Activated CD8-positive, alpha-beta memory T cell treated with anti-CD3 and anti-CD28 coated beads for 4 hours (primary cell): ENCODE measurements at places on chromosomes 4 and X.
A peak's percentile ranks its signal among the peaks of the same experiment; 100 is the strongest.

DNA sequence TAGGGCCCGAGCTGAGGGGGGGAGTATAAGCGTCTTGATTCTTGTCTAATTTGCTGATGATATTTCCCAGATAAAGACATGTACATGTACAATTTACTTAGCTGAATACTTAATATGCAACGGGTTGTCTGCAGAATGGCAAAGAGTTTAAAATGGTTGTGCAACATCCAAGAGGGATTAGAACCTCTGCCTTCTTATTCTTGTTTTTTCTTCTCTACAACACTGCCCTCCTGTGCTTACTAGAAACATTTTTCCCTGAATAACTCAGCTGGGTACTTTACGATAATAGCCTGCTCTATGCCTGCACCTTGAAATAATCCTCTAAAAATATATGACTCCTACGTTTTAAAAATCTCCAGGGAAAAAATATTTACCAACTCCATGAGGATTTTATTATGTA is 41.8 kb downstream of the INTS12 start:
- DNase-seq: no peak

- DNase-seq: no peak
These were observed at the start of gene BGN for GRCh38 chrX:153494541-153495361. TSS of gene BGN (plus strand) at chrX:153494980. CDS start at chrX:153504632, 9,652 bp downstream.

DNA sequence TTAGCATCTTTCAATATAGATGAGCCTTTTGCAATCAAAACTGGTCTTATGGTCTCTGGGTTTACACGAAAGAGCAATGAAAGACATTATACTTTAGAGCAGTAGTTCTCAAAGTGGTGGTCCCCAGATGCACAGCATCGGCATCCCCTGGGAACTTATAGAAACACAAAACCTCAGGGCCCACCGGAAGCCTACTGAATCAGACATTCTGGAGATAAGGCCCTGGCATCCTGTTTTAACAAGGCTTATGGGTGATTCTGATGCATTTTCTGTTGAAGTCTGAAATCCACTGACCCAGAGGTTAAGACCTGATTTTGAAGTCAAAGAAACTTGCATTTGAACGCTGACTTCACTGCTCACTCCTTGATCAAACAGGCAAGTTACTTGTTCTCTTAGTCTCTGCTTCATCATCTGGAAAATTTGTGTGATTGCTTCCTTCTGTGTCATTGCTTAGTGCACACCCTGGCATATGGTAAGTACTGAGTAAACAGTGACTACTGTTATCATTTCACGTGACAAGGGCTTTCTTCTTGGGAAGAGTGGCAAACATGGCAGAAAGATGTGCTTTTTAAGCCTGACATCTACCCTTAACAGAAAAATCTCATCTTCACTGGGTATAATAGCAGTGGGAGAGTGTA is 14.5 kb downstream of the CHRNA9 start:
- DNase-seq: no peak

- no peak for DNase-seq
These were observed 40.1 kb upstream of the RPA4 start for GRCh38 chrX:96843566-96843965.

GRCh38 chr4:57099363-57099762 is 10.8 kb downstream of the IGFBP7 start:
- no peak for DNase-seq

GRCh38 chr4:111115881-111116280 is 493.0 kb upstream of the PITX2 start:
- no peak for DNase-seq

- DNase-seq: no peak
These were observed 537.3 kb upstream of the FTHL17 start for GRCh38 chrX:31609130-31609529.

DNA sequence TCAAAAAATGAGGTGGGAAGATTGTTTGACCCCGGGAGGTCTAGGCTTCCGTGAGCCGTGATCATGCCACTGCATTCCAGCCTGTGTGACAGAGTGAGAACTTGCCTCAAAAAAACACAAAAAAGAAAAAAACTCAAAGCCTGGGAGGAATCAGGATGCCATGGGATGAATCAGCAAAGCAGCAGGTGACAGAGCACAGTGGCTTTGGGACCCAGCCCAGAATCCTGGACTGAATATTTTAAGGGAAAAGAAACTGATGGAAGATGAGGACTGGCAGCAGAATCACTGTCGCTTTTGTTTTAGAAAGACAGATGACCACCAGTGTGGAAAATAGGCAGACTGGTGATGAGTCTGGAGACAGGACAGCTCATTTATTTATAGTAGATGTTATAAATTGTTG is 16.6 kb downstream of the S100G start:
- DNase-seq: no peak

- DNase-seq: no peak
These were observed 512.2 kb upstream of the INTU start for GRCh38 chr4:127120441-127121090.

- DNase-seq: no peak
These were observed 58.8 kb upstream of the FAAH2 start for GRCh38 chrX:57227691-57228090.

DNA sequence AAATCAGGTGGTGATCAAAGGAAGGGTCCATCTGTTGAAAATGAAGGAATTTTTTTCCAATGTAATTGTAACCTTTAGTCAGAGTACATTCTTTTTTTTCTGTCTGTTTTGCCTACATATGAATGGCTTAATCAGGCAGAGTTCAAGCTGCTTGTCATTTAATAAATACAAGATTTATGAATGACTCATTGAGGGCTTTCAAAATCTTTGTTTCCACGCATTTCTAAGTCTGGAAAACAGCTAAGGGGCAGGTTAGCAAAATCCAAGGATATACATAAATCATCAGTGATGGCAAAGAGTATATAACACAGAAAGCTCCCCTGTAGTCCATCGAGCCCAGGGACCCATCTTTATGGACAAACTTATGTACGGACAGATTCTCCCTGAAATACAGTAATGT is 1.8 kb downstream of the CA5B start:
- DNase-seq: no peak

- DNase-seq: no peak
These were observed 419.6 kb downstream of the PCDH7 start for GRCh38 chr4:31139767-31140166.

GRCh38 chrX:134985479-134985878 is 5.3 kb upstream of the SMIM10 start:
- no peak for DNase-seq

GRCh38 chr4:70426789-70427188 is 29.0 kb downstream of the OPRPN start:
- DNase-seq: no peak

- no peak for DNase-seq
These were observed 15.6 kb downstream of the PGK1 start for GRCh38 chrX:78119521-78120227.

DNA sequence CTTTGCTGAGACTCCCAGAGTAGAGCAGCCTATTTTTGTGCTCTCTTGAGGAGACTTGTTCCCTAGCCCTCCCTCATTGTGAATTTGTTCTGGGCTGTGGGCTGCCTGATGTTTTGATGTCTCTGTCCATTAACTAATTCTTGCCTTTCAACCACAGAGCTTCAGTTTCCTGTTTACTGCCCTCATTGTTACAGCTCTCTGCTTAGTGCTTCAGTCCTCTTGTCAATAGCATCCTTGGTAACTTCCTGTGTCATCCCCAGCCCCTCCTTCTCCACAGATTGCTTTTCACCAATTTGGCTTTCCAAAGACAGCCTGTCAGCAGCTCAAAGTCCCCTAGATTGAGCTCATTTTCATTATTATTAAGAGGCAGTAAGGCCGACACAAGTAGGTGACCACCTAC is 69.9 kb downstream of the COX7B2 start:
- DNase-seq: no peak

GRCh38 chr4:25330905-25331808 is 18.6 kb downstream of the ZCCHC4 start:
- no peak for DNase-seq

DNA sequence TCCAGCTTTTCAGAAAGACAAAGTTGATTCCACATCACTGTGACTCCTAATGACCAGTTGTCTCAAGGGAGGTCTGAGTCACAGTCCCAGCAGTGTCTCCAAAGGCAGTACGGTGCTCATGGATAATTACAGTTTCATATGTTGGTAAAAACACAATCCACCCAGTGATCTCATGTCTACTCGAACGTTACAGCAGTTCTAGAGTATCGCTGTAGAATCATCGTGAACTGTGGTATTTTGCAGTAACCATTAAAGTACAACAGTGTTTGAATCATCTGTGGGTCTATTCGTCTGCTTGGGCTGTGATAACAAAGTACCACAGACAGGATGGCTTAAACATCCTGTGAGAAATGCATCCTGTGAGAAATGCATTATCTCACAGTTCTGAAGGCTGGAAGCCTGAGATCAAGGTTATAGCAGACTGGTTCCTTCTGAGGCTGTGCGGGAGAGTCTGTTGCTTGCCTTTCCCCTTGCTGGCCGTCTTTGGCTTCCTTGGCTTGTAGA is 121.1 kb upstream of the SORBS2 start:
- DNase-seq: no peak

- no peak for DNase-seq
These were observed 184.1 kb downstream of the MID1IP1 start for GRCh38 chrX:38985375-38985774.

- no peak for DNase-seq
These were observed 239.7 kb upstream of the NOCT start for GRCh38 chr4:138775890-138776289.

DNA sequence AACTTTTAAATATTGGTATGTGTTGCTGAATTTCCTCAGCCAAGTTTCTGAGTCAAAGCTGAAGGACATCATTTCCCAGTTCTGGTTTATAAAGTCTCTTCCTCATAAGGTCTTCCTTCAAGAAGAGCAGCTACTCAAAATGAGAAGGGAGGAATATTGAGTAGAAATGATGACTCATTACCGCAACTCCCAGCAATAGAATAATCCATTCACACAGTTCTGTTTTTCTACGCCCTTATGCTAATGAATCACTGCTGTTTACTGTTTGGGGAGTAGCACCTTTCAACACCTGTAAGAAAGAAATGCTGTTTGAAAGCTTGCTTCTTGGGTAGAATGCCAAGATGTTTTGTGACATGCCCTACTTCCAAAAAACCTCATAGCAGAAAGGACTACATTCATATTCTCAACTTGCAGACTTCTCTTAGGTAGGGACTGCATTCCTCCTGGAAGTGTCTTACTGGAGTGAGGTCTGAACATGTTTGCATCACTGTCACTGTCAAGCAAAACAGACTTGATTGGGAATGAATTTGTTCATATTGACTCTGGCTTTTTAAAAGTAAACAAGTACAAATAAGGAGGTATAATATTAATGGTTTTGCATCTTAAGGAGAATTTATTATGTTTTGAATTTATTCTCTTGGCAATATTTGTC is 147.2 kb upstream of the BANK1 start:
- no peak for DNase-seq

DNA sequence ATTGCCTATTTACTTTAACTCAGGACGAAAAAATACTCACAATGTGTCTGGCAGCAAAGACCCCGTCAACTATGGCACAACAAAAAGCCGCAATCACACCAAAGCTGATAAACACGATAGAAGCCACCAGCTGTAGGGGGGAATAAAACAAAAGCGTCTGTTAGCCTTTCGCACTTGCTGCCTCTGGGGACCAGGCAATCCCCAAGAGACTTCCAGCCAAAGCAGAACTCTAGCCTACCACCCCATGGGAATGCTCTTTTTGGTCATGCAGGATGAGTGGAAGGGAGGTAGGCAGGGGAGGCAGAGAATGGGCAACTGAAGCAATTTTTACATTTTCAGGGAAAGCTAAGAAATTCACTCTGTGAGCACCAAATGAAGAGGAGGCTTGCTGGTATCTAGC is 20.1 kb downstream of the TMEM255A start:
- DNase-seq: no peak

GRCh38 chr4:120555058-120555457 is 367.5 kb downstream of the PRDM5 start:
- DNase-seq: no peak

DNA sequence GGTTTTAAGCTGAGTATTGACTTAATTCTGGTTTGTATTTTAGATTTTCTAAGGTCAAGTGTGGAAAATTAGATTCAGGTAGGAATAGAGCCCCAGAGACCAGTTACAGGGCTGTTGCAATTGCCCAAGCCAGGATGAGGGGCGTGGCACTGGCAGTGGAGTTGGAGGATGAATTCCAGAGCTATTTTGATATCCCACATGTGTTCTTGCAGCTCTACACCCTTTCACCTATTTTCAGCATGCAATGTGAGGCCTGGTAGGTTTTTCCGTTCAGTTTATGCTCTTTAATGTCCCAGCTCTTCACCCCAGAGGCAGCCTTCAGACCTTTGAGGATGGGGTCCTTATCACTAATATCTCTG is 17.9 kb upstream of the OGT start:
- DNase-seq: no peak

DNA sequence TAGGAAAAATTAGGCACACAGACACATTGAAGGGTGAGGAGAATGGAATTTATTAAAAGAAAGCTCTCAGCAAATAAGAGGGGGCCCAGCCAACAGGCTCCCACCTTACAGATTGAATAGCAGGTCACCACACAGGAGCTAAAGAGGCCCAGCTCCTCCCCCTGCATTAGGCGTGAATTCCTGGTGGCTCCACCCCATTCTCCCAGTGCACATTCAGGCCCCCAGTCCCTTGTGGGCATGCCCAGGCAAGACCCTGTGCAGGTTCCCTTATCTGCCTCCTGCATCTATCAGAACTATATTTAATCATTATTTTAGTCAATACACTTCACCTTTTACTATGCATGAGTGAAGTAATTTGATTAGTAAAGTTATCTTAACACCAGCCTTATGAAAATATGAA is 856.3 kb upstream of the NDST4 start:
- no peak for DNase-seq

GRCh38 chrX:16851421-16851820 is 18.7 kb downstream of the RBBP7 start:
- DNase-seq: no peak

GRCh38 chrX:72408885-72409284 is 103.2 kb upstream of the CITED1 start:
- no peak for DNase-seq

GRCh38 chr4:179486570-179487335 is 2044.5 kb upstream of the AGA start:
- no peak for DNase-seq

- no peak for DNase-seq
These were observed 52.9 kb downstream of the SLC7A11 start for GRCh38 chr4:138189206-138189605.

GRCh38 chrX:44012484-44013096 is 39.4 kb upstream of the NDP start:
- peak; percentile 7 for DNase-seq

- DNase-seq: no peak
These were observed 17.9 kb upstream of the CXCL11 start for GRCh38 chr4:76053730-76054129.

DNA sequence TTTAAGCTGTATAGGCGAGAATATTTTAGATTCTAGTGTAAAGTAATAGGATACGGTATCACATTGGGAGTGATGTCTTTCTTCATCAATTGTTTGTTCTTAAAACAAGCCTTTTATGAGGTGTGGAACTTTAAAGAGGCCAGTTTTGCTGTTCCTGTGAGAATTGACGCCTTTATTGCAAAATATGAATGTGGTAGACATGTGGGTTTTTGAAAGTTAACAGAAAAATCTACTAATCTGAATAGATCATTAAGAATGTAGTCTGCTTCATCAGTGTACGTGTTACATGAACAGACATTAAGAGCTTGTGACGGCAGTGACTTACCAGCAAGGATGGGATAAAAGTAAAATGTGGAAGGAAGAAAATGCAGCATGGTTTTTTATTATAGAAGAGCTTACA is 63.8 kb downstream of the STOX2 start:
- DNase-seq: no peak
